ENCODE measurements at places on chromosomes 11 and 22.

GRCh38 chr11:34825670-34826383 lies 90.4 kb downstream of the APIP start:
- DNase-seq = peak; percentile 43

DNA sequence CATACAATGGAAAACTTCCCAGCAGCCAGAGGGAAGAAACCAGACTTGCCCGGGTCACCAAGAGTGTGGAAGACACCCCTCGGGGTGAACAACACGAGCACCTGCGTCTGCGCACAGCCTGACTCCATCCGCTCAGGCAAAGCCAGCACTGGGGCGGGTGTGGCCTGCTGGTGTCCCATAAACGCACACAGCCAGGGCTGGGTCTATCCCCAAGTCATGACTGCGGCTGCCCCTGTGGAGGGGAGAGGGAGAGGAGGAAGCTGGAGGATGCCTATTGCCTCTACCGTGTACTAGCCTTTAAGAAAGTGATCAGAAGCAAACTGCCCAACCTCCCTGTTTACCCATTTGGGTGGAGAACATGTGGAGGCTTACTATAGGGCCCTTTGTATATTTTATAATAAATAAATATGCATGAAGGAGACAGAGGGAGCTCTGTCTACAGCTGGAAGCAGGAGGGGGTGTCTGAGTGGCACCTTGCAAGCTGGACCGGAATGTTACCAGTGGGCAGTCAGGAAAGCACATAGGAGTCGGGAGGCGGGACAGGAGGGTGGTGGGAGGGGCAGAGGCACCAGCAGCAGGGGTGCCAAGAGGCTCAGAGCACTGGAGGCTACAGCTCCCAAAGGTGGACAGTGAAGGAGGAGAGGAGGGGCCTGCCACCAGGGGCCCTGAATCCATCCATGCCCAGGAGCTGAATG lies 79.6 kb downstream of the PHF21B start:
- DNase-seq = no peak

DNA sequence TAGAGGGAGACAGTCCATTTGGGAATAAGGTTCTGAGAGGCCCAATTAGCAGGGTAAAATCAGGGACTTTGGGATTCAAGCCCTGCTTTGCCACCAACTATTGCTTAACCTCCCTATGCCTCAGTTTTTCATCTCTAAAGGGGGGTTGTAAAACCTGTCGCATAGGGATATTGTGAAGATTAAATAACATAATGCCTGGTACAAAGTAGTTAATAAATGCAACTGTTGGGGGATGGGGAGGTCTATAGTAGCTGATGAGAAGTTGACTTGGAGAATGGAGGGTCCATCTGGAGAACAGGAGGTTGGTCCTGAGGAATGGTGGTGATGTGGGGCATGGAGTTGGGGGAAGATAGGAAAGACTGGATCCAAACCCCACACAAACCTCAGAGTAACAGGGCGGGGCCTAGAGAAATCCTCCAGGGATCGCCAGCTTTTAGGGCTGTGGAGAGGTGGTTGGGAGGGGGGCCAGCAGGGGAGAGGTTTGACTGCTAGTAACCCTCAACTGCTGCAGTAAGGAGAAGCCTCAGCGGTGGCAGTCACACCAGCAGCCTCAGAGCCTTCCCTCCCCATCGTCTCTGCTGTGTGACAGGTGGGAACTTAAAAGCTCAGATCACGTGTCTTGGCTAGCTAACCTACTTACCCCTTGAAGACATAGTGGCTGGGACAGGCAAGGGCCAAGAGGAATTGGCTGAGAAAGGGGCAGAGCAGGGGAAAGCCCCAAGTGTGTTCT lies 1.1 kb upstream of the ABCG4 start:
- DNase-seq = peak; percentile 41

DNA sequence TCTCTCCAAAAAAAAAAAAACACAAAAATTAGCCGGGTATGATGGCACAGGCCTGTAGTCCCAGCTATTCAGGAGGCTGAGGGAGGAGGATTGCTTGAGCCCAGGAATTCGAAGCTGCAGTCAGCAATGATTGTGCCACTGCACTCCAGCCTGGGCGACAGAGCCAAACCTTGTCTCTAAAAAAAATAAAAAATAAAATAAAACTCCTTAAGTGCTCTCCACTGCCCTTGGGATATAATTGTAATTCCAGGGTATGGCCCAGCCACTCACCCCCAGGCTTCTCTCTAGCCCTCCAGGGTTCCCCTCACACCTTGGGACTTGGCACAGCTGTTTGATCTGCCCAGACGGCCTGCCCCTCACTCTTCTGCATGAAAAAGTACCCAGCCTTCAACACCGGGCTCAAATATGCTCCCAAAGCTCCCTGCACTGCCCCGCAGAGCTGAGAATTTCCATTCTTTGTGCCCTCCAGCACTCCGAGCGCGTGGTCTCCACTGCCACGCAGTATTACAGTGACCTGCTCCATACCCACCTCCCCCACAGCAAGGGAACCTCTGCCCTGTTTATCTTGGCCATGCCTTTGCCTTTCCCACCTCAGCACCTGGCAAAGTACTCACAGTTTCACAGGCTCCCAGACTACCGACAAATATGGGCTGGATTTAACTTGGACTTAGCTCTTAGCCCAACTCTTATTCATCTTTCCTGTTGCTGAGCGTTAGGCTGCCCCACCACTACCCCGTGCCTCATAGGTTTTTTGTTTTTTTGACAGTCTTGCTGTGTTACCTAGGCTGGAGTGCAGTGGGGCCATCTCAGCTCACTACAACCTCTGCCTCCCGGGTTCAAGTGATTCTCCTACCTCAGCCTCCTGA lies 7.6 kb upstream of the FTH1 start:
- no peak for DNase-seq

DNA sequence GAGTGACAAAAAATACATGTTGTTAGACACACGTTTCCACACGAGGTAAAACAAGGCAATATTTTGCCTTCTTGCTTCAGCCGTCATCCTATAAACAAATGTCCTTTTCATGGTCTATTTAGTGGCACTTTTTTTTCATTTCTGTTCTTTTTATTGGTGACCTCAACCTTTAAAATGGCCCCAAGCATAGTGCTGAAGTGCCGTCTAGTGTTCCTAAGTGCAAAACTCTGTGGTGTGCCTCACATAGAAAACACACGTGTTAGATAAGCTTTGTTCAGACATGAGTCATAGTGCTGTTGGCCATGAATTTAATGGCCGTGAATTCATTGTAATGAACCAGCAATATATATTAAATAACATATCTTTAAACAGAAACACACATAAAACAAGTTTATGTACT lies 15.6 kb downstream of the OVCH2 start:
- DNase-seq = no peak

DNA sequence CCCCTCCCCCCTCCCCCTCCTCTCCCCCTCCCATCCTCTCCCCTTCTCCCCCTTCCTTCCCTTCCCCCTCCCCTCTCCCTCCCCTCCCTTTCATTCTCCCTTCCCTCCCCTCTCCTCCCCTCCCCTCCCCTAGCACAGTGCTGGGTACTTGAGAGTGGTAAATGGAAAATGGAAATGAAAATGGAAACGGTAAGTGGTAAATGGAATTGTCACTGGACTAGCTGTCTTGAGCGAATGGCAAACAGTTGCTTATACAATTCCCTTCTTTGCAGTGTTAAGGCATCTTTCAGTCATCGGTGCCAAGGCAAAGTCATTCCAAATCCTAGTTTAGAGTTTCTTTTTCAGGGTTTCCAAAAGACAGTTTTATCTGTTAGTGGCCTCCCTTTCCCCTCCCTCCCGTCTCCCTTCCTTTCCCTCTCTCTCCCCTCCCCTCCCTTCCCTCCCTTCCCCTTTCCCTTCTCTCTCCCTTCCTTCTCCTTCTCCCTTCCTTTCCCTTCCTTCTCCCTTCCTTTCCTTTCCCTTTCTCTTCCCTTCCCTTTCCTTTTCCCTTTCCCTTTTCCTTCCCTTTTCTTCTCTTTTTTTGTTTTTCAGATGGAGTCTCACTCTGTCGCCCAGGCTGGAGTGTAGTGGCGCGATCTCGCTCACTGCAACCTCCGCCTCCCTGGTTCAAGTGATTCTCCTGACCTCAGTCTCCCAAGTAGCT lies 47.3 kb downstream of the GRAMD1B start:
- DNase-seq = no peak

GRCh38 chr11:61954106-61954850 lies 4.1 kb downstream of the BEST1 start:
- DNase-seq = no peak

GRCh38 chr11:1563697-1564534 lies 8.2 kb downstream of the DUSP8 start:
- peak; percentile 2 for DNase-seq

DNA sequence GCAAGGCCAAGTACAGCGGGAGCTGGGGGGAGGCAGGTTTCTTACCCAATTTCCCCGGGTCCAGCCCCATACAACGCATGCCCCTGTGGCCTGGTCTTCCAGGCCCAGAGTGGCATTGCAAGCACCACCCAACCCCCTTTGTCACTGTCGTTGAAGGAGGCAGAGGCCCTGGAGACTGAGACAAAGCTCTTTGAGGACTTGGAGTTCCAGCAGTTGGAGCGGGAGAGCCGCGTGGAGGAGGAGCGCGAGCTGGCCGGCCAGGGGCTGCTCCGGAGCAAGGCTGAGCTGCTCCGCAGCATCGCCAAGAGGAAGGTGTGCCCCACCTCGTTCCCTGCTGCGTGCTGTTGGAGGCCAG lies 27.8 kb downstream of the PHLDB1 start:
- DNase-seq = peak; percentile 74

DNA sequence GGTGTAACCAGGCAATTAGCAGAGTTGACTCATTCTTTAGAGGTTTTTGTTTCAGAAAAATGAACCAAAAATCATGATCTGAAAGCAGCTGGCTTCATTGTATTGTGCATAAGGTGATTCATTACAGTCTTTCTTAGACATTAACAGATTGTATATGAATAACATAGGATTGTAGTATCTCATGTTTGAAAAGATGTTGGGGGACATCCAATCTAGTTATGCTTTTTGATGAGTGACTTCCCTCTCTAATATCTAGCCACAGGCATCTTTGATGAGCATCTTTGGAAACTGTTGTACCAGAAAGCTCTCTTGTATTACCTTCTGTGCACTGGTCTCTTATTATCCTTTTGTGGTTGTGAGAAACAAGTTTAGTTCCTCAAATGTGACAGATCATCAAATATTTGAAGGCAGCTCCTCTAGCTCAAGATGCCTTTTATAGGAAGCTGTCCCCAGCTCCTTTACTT lies 8.3 kb downstream of the GRK3 start:
- DNase-seq = no peak

GRCh38 chr11:117977029-117977428 lies 9.2 kb upstream of the IL10RA start:
- no peak for DNase-seq

DNA sequence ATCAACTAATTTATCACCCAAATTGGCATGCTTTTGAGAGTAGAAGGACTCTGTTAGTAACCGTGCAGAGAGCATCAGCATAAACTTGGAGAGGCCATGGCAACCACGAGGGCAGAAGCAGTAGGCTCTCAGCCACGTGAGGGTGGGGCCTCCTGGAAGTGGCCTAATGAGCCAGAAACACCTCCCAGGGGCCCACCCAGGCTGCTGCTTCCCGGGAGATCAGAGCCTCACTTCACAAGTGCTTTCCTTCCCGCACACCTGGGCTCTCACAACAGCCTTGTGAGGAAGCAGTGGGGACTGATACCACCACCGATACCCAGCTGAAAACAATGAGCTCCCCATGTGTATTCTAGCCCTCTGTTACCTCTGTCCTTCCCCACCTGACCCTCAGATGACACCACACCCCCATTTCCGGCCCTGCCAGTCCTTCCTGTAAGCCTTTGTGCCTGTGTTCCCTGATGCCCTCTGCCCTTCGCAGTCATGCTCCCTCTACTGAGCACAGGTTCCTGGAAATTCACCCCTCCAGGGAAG lies 17.0 kb downstream of the TRIM29 start:
- DNase-seq = no peak

DNA sequence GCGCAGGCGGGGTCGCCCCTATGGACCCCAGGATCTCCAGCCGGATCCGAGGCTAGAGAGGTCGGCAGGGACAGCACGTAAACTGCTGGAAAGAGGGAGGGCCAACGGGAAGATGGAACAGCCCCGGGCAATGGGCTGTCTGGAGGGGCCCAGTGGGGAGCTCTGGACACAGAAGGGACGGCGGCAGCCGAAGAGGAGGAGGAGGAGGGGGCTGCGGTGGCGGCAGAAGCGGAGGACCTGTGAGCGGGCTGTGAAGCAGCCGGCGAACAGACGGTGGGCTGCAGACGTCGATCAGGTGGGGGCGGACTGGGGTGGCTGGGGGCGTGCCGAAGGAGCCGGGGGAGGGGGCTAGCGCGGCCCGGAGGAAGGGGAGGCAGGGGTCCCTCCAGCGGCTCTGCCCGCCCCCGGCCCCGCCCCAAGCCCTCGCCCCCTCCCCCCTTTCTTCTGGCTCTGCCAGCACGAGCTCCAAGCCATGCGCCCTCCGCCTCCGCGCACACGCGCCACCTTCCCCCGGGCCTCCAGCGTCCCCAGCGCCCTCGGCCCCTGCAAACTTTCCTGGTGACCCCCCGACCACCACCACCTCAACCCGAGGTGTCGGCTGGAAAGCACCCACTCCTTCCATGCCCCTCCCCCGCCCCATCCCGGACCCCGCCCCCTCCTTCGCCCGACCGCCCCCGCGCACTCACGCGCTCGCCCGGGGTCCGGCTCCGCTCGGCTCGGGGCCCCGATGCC lies 432 bp downstream of the TNKS1BP1 start:
- peak; percentile 86 for DNase-seq

- no peak for DNase-seq
These were observed 850 bp upstream of the MIF start for GRCh38 chr22:23893121-23893944.

- DNase-seq = no peak
These were observed 1.9 kb downstream of the CNGA4 start for GRCh38 chr11:6240781-6241180.

- no peak for DNase-seq
These were observed 3.6 kb downstream of the IZUMO1R start for GRCh38 chr11:94308024-94308423.

- peak; percentile 6 for DNase-seq
These were observed 28.5 kb upstream of the RBX1 start for GRCh38 chr22:40922484-40923303.

DNA sequence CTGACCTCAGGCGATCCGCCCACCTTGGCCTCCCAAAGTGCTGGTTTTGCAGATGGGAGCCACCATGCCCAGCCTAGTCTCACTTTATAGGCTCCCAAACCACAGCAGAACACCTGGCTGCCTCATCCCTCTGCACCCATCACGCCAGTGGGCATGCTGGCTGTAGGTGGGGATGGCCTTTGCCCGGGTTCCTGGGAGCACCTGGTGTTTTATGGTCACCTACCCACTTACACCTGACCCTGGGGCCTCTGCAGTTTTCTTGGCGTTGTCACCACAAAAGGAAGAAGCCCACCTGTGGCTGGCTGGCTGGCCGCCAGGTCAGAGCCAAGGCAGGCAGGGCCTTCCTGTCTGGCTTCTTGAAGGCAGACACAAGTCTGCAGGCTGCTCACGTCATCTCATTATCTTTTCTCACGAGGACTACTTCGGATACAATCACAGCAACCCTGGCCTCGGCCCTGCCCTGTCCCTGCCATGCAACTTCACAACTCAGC lies 8.2 kb downstream of the RRP7A start:
- no peak for DNase-seq

- no peak for DNase-seq
These were observed 19.7 kb downstream of the ISX start for GRCh38 chr22:35085621-35086020.

GRCh38 chr22:39967996-39968972 lies 8.1 kb downstream of the TMA7B start:
- no peak for DNase-seq
